ENCODE measurements at places on chromosomes 5 and 9.

DNA sequence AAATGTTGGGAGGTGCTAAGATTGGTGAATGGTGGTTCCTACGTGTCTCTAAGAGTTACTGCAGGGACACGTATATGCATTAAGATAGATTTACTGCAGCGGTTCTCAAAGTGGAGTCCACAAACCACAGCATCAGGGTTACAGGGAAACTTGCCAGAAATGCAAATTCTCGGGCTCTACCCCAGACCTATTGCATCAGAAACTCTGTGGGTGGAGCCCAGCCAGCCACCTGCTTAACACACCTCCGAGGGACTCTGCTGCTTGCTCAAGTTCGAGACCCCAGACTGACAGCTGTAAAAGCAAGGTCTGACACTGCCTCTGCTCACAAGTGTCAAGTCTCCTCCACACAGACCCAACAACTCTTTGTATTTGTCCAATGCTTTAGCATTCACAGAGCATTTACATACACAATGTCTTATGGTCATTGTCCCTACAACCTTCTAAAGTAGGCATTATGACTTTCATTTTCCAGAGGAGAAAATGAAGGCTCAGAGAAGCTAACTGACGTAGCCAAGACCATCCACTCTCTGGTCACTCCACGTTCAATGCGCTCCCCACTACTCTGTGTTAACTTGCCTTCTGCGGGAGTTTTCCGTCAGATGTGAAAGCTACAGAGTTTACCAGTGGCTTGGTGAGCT, 48.8 kb downstream of the HSD17B3 start:
- no peak for DNase-seq

- no peak for DNase-seq
These were observed 106.0 kb upstream of the RPS23 start for GRCh38 chr5:82384034-82384750.

DNA sequence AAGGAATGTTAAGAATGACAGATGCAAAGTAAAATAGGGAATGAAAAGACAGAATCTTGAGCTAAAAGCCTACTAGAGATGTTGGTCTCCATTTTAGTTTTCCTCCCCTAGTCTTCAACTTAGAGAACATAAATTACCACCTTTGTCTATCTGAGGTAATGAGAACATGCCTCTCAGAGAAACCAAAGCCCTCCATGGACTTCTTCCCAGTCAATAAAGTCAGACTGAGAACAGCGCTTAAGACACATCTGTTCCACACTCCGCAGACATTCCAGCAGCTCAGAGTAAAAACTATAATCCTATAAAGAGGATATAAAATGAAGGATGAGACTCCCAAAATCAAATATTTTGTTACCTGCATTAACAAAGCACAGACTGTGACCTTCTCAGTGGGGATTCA, 79.2 kb downstream of the DPYSL3 start:
- no peak for DNase-seq

DNA sequence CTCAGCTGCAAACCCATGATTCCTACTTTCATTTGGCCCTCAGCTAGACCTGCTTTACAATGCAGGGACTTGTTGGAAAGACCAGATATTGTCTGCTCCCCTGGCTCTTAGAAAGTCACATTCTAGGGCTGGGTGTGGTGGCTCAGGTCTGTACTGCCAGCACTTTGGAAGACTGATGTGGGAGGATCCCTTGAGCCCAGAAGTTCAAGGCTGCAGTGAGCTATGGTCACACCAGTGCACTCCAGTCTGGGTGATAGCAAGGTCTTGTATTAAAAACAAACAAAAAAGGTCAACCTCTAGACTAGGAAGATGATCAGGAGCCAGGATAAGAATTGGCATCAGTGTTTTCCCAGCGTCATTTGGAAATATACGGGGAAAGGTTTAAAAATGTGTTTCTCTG, 145.8 kb downstream of the PALM2AKAP2 start:
- DNase-seq: no peak

GRCh38 chr9:91756510-91756780, 193.6 kb downstream of the ROR2 start:
- DNase-seq: no peak

- no peak for DNase-seq
These were observed 8.8 kb upstream of the RNF183 start for GRCh38 chr9:113311961-113312360.
